ENCODE measurements at places on chromosomes 7 and 10.

- DNase-seq: no peak
Measured at GRCh38 chr10:47058032-47058702, 146.9 kb downstream of the PTPN20 start.

- DNase-seq: no peak
Measured at GRCh38 chr10:78798976-78799730, 269.6 kb upstream of the ZMIZ1 start.

GRCh38 chr7:138797715-138798320 lies at the start of the genes ATP6V0A4 and TMEM213:
TSS of gene ATP6V0A4 (minus strand) at chr7:138798196. CDS start at chr7:138771247, 26,949 bp downstream.
TSS of gene TMEM213 (plus strand) at chr7:138797994. CDS start at chr7:138798105, 111 bp downstream.
- DNase-seq: no peak

DNA sequence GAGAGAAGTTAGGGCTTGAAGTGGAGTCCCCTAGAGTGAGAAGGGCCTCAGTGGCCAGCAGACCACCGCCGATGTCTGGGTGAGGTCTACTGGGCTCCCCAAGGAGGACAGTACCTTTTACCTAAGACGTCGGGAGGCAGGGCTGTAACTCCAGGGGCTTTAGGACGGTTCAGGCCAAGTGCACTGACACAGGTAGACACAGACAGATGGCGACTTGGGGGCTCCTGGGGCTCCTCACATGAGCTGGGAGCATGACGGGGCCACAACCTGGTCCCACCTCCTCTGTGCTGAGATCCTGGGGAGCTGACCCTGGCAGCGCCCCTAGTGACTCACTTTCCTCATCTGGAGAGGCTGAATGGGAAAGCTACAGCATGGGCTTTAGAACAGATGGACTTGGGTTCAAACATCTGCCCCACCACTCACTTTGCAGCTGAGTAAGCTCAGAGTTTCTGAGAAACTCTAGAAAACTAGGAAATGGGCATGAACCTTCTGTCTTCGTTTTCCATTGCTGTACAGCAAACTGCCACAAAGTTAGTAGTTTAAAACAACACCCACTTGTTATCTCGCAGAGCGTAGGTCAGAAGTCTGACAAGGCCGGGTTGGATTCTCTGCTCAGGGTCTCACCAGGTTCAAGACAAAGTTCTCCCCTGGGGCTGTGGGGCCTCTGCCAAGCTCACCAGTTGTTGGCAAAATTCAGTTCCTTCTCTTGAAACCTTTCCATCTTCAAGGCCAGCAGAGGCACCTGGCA lies 4.7 kb upstream of the COMTD1 start:
- DNase-seq: no peak

DNA sequence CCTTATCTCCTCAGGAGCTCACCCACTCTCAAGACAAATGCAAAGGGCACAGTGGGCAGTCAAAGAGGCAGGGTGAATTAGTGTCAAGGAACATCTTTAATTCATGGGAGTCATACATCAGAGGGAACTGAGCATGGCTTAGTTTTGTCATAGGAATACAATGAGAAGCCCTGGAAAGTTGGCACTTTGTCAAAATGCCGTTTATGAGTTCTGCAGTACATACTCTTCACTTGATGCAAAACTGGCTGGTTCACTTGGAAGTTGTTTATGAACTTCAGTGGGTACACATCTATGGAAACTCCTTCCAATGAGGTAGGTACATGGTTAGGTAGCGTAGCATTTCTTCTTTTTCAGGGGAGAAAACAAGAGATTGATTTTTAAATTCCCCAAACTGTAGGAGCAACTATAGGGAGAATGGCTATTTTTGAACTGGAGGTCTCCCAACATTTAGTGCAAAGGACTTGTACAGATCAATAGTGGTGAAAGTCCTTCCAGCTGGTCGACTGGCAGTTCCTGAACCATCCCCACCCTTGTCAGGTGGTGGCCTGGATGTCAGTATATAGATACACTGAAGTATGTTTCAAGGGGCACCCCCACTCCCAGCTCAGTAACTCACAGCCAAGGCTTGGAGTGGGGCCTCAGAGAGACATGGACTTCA lies 580.5 kb downstream of the REEP3 start:
- no peak for DNase-seq

- no peak for DNase-seq
Measured at GRCh38 chr7:117164620-117165019, 158.2 kb downstream of the WNT2 start.

DNA sequence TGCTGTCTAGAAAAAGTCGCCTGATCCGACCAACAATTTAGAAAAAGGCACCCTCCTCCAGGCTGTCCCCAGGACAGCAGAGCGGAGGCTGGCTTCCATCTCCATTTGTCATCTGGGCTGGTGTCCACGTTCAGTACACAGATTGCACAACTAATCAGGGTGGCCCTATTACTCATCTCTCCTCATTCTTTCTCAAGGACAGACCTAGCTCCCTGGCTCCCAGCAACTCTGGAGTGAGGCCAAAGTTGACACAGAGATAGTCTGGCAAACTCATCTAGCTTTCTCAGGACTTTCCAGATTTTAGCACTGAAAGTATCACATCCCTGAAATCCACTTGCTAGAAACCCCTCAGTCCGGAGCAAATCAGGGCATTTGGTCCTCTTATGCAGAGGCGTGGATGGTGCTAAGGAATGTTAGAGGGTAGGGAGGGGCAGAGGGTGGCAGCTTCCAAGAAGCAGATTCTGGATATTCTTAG lies 75.1 kb downstream of the DNAH11 start:
- no peak for DNase-seq

GRCh38 chr10:106401161-106401560 lies 763.3 kb downstream of the SORCS1 start:
- no peak for DNase-seq

- DNase-seq: no peak
Measured at GRCh38 chr10:14742382-14742781, 32.3 kb downstream of the FAM107B start.

- DNase-seq: no peak
Measured at GRCh38 chr10:124683814-124684213, 60.4 kb downstream of the FAM53B start.

GRCh38 chr7:156497776-156498509 lies 142.6 kb upstream of the RNF32 start:
- no peak for DNase-seq

GRCh38 chr10:84822931-84823630 lies 494.7 kb downstream of the CCSER2 start:
- DNase-seq: no peak

DNA sequence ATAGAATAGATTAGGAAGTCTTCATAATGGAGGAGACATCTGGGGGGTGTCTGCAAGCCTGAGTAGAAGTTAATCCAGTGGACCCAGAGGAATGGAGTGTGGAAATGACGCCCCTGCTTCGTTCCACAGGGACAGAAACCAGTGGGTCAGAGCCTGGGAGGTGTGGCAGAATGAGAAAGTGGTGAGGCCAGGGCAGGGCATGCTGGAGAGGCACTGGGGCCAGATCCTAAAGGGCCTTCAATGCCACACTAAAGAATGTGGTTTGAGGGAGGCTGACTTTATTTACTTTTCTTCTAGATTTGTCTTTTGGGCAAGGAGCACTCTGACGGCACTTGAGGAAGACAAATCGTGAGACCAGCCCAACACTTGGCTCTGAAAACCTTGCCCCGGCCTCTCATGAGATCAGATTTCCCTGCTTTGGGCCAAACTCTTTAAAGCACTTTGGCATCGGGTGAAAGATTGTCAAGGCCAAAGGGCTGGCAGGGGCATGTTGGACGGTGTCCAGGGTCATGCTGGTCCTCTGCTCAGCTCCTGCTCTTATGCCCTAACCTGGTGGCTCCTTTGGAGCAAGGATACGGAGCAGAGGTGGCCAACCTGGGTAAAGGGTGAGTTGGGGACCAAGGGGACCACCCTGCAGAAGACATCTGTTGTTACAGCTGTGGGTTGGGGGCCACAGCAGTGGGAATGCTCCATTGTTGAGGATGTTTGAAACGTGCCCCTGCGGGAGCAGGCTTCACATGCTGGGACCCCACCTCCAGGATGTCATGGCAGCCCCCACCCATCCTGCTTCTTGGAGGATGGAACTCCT lies 157.0 kb upstream of the ZMIZ1 start:
- DNase-seq: no peak

Measured in activated CD8-positive, alpha-beta memory T cell treated with anti-CD3 and anti-CD28 coated beads for 1 hour (primary cell).